CD4-positive, alpha-beta T cell treated with Interleukin-4 for 1 hour (primary cell): ENCODE measurements at places on chromosomes 16 and 17.

- DNase-seq, result no peak
These were observed 168.9 kb downstream of the COPRS start for GRCh38 chr17:31690151-31690551.

DNA sequence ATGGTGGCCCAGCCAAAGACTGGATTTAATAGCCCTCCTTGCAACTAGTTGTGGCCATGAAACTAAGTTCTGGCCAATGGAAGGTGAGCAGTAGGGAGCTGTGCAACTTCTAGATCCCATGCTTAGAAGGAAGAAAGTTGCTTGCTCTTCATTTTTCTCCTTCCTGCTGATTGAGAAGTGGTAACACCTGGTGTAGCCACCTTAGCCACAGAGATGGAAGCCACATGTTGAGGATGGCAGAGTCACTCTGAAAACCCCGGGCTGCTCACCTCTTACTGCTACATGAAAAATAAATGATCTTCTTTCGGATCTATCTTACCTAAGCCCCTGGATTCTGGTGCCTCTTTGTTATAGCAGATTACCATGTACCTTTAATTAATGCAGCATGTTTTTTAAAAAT is 10.3 kb upstream of the ATP5MC1 start:
- DNase-seq, result no peak

- DNase-seq, result no peak
These were observed 242.0 kb upstream of the RBFOX1 start for GRCh38 chr16:7090628-7091115.

DNA sequence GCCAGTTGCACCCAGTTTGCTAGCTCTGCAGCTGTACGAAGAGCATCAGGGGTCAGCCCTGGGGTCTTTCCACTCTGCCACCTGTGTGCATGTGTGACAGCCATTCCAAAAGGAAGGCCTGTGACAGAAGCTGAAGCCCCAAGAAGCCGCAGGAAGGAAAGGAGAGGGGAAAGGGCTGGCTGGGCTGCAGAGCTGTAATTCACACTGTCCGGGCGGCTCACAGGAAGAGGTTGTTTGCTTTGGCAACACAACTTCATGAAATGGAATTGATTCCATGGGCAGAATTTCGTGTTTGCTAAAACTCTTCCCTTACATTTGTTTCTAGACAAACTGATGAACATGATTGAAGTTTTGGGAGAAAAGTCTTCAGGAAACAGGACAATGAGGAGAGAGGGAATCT is 14.8 kb downstream of the TMEM204 start:
- DNase-seq, result no peak

DNA sequence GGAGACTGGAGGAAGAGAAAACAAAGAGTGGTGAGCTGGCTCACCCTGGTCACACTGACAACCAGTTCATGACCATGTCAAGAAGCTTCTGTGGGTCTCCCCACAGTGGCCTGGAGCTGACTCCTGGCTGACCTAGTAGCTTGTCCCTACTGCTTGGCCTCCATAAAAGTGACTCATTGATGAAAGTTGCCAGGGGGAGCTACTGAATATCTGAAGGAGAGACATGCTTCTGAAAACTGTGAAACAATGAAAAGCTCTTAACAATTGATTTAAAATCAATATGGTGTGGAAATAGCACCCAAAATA is 22.0 kb downstream of the SMPD3 start:
- no peak for DNase-seq
